ENCODE measurements at places on chromosomes 2 and 18. TPM values are rescaled to one million over a fixed set of nuclear protein-coding genes. Genes with fewer than 3 reads are reported as not detected.

DNA sequence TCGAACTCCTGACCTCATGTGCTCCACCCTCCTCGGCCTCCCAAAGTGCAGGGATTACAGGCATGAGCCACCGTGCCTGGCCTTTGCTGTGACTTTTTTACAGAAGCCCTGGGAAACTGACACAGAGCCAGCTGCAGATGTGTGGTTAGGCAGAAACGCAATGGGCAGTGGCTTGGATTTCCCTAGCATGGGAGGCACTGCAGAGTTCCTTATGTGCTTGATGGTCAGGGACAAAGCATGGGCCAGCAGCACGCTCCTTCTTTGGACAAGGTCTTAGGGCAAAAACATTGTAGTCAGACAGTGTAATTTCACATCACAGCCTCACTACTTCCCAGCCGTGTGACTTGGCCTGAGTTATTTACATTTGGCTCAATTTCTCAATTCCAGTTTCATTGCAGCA, 153.9 kb downstream of the RNF144A start:
- DNase-seq, result no peak

DNA sequence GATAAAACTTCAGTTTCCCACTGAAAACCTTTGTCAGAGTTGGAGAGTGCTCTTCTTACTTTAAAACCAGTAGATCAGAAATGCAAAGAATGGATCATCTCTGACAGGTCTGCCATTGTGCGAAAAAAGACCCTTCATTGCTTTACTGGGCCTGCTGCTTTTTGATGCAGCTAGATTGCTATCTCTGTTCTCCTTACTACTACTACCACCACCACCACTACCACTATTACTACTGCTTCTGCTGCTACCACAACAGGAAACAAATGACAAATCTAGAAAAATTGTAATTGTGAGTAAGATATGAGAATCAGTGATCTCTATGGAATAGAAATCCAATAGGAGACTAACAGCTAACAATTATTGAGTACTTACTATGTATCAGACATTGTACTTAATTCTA, 85.8 kb downstream of the PKP4 start:
- no peak for DNase-seq

TCF23 gene
- polyA plus RNA-seq, result not detected

BMP10 gene
- polyA plus RNA-seq, result not detected

DNA sequence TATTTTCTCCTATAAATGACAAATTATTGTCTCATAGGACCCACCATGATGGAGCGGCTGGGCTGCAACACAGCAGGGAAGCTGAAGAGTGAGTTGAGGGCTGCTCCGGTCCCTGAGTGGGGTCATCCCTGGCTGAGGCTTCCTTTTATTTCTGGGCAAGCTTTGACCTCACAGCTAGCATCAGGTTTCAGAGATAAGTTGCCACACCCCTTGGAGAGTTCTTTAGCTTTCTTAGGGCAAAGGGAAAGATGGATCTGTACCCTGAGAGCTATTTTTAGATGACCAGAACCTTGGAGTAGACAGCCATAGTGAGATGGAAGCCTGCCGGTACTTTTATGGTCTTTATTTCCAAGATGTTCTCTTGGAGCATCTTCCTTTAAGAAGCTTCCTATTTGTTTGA, 11.5 kb downstream of the MYL1 start:
- no peak for DNase-seq

DNA sequence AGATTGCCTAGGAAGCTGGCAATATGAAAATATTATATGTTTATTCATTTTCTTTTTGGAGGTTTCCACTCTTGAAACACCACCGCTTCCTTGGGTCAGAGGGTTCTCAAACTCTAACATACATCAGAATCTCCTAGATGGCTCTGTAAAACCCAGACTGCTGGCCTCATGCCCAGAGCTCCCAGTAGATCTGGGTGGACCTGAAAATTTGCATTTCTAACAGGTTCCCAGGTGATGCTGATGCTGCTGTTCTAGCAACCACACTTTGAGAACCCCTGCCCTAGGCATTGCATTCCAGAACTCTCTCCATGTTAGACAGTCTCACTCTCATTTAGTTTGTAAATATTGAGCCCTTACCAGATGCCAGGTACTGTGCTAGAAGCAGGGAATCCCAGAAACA, 139.4 kb downstream of the FAM210A start:
- DNase-seq, result no peak

DNA sequence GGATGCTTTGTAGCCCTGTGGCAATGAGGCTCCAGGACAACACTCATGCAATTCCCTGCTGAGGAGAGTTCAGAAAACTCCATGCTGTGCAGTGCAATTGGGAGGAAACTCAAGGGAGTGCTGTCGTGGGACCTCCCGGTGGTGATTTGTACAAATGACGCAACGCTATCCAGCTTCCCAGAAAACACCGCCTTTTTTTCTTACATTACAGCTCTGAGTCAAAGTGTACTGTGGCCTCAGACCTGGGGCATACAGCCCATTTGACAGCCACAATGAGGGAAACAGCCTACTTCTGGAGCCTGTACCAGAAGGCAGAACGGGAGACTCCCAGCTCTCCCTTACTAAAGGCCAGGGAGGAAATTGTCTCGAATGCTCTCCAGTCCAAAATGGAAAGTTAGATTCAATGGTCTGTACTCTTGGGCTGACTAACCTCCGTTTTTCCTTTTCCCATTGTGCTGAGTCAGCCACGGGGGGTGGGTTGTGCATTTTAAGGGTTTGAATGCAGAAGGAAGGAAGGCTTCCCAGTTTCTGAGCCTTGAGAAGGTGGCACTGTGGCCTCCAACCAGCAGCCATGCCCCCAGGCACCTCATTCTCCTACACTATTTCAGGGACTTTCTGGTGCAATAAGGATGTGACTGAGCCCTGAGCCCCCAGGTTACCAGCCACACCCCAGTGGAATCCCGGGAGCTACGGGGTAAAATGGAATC, 16.4 kb upstream of the CYP1B1 start:
- DNase-seq, result no peak

DNA sequence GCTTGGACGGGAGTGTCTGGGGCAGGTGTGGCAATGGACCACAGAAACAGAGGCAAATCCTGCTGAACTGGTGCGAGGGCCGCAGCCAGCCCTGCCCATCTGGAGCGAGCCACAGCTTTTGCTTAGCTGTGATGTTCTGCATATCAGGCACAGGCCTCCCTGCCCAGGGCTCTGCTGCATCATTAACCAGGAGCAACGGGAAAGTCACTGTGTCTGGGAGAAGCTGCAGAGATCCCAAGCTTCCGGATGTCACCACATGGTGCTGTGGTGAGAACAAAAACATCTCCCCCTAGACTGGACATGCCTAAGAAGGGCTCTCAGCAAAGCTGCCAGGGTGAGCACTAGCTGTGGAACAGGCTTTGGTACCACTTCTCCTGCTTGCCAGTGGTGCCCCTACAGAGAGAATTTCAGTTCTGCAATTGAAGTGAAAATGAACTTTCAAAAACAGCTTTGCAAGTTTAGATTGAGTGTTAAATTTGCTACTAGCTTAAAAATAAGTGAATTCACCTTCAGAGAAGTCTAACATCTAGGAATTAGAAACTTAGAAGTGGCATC, 172.9 kb upstream of the MYT1L start:
- DNase-seq, result no peak

GRCh38 chr18:69725855-69726508, 221.7 kb downstream of the CD226 start:
- no peak for DNase-seq

- DNase-seq, result no peak
Observed at GRCh38 chr2:54279385-54279784, 23.4 kb upstream of the TSPYL6 start.

DNA sequence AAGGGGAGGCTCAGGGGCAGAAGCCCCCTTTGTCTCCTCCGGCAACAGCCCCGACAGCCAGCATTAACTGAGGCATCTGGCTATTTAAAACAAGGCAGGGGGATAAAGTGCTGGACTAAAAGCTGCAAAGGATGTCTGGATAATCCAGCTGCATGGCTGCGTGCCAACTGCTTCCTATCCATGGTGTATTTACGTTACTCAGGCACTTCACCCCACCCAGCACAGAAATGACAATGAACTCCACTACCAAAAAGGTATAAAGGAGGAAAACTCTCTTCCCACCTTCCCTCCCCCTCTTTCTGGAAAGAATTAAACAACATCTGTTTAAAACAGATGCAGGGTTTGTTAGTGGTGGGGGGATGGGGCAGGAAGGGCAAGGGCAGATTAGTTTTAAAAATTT, 82.5 kb downstream of the SPRED2 start:
- DNase-seq, result no peak

DNA sequence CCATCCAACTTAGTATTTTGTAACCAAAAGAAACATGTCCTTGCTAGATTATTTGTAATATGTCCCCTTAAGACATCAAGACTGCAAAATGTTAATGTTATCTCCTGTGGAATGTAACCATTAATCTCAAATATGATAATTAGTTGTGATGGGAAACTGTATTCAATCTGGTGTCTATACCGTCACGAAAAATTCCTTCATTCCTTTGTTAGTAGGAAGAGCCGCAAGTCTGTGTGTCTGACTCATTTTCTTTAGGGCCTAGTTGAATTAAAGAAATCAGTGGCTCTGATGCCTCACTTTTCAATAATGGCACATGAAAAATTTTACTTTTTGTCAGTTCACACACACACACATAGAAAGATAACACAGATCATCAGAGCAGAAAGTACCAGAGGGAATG, 127.1 kb upstream of the CHAC2 start:
- no peak for DNase-seq

DNA sequence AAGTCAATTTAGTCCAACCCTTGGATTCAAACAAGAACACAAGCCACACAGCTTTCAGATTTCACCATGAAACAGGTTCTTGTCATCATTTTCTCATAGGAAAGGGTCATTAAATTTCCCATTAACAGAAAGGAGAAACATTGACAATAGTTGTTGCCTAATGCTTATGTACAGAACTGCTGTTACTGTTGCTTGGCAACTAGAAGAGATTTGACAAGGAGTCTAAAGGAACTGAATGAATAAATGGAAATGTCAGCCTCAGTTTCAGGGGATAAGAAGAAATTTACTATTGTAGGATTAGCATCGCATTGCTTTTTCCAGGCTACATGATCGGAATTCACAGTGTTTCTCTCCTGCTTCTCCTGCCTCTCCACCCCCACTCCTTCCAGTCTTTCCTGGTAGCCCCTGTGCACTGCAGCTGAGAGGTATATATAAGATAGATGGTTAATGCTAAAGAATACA, 90.3 kb downstream of the SPATS2L start:
- no peak for DNase-seq

GRCh38 chr2:114534116-114535084, 92.0 kb downstream of the DPP10 start:
- DNase-seq, result no peak

FOXI3 gene
- not detected for polyA plus RNA-seq

DNA sequence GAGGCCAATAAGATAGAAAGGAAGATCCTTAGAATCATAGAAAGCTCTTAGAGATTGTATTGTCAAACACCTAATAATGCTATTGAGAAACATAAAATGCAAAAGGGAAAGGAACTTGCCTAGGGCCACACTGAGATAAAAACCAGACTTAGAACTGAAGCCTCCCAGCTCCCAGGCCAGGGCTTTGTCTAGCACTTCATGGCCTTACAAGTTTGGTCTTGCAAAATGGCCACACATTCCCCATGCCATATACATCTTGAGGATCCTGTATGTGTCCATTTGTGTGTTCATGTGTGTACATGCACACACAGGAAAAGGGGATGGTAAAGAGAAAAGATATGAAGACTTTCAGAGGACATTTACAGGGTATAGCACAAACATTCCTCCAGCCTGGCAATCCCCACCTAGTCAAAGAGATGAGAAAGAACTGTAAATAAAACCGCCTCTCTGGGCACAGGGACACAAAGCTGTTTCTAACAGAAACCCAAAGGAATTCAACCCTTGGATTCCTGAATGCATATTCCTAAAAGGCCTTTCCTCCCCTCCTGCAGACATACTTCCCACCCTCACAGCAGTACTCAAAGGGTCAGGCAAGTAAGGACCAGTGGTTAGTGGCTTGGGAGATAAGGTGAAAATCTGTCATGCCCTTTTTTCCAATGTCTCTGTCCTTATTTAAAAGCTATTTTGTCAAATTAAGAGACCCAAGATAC, 99.7 kb upstream of the KLHL29 start:
- no peak for DNase-seq

GRCh38 chr2:64144057-64145013, at the start of gene PELI1:
Gene PELI1 (minus strand): TSS chr2:64144420. CDS start chr2:64108310, 36,110 bp downstream.
- peak; percentile 64 for DNase-seq

CPLX4 gene
- polyA plus RNA-seq, result not detected

DSC3 gene
- polyA plus RNA-seq, result not detected

DNA sequence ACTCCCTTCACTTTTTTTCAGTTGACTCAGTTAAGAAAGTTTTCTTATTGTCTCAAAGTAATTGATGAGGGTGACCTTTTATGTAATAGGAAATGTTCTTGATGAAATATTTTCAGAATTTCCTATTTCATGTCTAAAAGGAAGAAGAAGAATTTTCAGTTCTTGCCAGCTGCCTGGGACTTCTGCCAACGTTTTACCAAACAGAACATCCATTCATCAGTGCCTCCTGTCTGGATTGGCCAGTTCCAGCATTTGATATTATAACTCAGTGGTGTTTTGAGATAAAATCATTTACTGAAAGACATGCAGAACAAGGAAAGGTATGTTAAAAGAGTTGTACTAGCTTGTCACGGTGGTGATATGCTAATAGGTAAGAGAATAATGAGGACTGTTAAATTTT, 104.7 kb upstream of the MYO3B start:
- DNase-seq, result peak; percentile 8

DNA sequence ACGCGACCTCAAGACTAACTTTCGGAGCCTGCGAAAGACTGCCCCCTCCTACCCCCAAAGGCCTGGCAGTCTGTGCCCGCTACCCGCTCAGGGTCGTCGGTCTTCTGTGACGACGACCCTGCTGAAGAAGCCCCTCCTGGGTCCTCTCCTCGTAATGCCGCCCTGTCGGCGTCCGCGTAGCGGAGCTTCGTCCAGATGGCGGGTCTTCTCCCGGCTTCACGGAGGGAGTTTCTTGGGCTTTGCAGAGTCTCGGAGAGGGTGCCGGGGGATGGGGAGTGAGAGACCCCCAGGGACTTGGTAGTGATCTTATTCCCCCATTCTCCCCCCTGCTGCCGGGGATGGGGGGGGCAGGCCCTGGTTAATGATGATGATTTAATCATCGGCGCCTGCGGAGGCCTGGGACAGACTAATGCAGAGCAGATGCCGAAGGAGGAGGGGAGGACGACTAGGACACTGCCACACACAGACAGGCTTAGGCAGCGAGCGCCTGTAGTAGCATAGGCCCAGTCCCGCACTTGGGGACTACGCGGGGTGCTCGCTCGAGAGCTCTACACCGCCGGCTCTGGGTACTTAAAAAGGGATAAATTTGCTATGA, 528 bp upstream of the PCGF1 start:
- no peak for DNase-seq

GRCh38 chr2:84694088-84694622, 177.9 kb downstream of the DNAH6 start:
- no peak for DNase-seq

DNA sequence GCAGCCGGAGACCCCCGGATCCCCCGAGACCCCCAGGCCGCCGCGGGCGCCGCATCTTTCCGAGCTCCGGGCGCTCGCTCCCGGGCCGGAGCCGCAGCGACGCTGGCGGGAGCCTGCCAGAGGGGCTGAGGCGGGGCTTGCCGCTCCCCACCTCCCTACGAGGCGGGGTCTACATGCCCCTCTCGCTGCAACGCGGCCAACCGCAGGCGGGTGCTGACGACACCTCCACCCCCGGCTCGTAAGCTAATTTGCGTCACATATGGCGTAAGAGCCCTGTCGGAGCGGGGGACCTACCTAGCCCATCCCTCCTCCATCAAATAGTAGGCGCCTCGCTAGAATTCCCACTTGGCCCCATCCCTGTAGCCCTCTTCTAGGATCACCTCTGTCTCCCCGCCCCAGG, at the start of gene PTPRN:
Gene PTPRN (minus strand): TSS at position 124 of the 400 bp plus-strand sequence. CDS start 69 bp downstream, at position 55.
- no peak for DNase-seq
